ENCODE measurements at places on chromosomes 13 and 19. TPM values are rescaled to one million over a fixed set of nuclear protein-coding genes. Genes with fewer than 3 reads are reported as not detected.
A peak's percentile ranks its signal among the peaks of the same experiment; 100 is the strongest.

- no peak overlapping the region for H3K27ac ChIP-seq
- peaks cover 6% of the 10 kb centered on the region for H3K4me1 ChIP-seq
- no peak overlapping the region for H3K4me3 ChIP-seq
These were observed 18.1 kb downstream of the SLC7A1 start for GRCh38 chr13:29577136-29578051.

IZUMO2 gene
- total RNA-seq: not detected

LRP3 gene
- total RNA-seq: 21.2 TPM

DNA sequence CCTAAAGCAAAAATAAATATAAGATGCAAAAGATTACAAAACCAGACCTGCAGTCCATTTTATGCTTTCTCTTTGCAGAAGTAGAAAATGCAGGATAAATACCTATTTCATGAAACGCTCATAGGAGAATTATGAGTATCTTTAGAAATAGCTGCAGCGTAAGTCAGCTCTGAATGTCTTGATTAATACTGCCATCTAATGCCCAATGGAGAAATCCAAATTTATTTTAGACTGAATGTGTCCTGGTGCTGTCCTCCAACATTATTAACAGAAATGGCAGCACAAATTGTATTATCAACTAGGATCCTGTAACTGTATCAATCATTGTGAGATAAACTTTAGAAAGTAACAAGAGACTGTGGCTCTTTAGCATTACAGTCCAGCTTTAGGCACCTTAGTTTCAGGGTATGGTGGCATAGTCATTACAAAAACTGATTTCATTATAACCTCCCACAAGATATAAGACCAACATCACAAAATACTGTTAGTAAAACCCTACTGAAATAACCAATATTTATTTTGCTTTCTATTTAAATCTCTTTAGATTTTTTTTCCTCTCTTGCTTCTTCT, 162.1 kb upstream of the MIR17HG start:
- no peak overlapping the region for H3K4me3 ChIP-seq
- peaks cover 3% of the 10 kb centered on the region for H3K27me3 ChIP-seq
- H3K36me3 ChIP-seq: no peaks in the 10 kb centered on the region

DNA sequence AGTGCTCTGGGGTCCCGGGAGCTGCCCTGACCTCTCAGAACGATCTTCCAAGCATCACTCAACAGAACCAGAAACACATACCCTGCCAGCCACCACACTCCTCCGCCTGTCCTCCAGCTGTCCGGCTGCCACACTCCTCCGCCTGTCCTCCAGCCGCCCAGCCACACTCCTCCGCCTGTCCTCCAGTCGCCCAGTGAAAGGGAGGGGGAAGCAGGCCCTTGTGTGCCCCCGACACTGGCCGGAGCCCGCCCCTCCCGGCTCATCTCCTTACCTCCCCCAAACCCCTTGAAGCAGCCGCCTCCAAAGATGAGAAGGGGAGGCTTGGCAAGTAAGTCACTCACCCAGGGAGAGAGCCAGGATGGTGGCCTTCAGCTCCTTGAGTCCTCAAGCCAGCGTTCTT, 40.2 kb downstream of the STK24 start:
- no peak for DNase-seq
- no peaks in the 10 kb centered on the region for H3K27me3 ChIP-seq
- H3K4me3 ChIP-seq: no peak overlapping the region
- H3K27ac ChIP-seq: no peak overlapping the region

GRCh38 chr13:41458187-41458760, 924 bp downstream of the RGCC start:
- H3K27ac ChIP-seq: no peak overlapping the region
- peaks cover 5% of the 10 kb centered on the region for H3K4me1 ChIP-seq
- H3K4me3 ChIP-seq: peak overlapping the region; percentile 74
- DNase-seq: peak; percentile 74

All from endodermal cell (in vitro differentiated cells).